ENCODE measurements at places on chromosomes 5 and 9.
A peak's percentile ranks its signal among the peaks of the same experiment; 100 is the strongest.

DNA sequence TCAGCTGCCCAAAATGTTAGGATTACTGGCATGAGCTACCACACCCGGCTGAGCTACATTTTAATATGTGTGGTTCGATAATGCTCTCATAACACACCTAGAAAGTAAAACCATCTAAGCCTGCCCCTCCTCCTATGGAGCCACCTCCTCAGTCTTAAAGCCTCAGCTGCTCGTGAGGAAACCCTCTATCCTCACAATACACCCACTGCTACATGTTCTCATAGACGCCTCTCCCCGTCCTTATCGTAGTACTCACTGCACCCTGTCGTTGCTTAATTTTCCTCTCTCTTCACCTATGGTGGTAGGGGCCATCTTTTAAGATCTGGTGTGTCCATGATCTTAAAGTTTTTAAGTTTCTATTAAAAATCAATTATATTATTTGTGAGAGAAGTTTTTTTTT lies 72.9 kb downstream of the RCL1 start:
- DNase-seq = no peak

DNA sequence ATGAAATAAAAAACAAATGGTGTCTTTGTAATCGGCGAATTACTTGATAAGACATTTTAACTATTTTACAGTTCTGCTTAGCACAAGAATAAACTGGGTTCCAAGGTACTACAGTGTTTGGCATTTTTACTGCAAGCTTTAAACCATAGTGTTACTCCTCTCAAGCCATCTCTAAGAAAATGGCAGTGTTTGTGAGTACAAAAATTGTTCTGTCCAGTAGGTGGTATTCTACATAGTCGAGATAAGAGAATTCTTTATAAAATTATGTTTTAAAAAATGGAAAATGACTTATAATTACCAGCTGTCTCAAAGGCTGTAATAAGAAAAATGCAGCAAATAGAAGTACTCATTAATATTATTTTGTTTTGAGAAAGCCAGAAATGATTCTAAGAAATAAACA lies 3.2 kb downstream of the SMIM15 start:
- DNase-seq = no peak

DNA sequence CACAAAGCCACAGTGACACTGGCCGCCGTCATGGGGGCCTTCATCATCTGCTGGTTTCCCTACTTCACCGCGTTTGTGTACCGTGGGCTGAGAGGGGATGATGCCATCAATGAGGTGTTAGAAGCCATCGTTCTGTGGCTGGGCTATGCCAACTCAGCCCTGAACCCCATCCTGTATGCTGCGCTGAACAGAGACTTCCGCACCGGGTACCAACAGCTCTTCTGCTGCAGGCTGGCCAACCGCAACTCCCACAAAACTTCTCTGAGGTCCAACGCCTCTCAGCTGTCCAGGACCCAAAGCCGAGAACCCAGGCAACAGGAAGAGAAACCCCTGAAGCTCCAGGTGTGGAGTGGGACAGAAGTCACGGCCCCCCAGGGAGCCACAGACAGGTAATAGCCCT lies 26.1 kb downstream of the HRH2 start:
- DNase-seq = no peak

DNA sequence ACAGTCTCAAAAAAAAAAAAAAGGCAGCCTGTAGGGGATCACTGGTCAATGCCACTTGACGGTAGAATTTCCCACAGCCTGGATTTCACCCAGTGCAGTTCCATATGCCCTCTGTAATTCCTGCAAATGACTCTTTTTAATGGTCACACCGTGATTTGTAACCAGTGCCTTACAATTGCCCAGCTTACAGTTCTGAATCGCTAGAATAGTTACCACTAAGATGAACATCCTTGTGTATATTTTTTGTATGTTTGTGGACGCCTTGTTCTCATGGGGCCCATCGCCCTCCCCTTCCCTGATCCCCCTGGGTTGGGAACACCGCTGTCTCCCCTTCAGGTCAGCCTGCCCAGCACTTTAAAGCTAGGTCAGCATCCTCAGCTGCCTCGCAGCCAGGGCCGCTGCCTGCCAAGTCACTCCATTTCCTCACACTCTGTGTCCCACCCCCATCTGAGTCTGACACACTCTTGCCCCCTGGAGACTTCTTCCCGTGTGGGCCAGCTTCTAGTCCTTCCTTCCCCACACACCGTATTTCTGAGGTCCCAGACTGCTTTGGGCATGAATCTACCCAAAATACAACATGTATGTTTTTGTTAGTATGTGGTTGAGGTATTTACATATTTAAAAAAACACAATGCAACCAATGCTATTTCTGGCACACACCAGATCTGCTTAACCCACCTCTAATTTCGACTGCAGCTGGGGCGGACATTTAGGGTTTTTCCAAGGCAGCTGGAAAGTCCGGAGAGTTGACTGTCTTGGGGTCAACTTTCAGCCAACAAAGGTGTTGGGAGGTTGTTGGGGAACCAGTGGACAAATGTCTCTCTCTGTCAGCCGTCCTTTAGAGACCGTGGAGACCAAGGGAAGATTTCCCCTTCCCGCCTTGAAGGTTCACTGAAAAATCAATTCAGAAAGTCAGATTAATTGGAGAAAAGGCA lies 120.5 kb upstream of the NEK6 start:
- DNase-seq = peak; percentile 25

DNA sequence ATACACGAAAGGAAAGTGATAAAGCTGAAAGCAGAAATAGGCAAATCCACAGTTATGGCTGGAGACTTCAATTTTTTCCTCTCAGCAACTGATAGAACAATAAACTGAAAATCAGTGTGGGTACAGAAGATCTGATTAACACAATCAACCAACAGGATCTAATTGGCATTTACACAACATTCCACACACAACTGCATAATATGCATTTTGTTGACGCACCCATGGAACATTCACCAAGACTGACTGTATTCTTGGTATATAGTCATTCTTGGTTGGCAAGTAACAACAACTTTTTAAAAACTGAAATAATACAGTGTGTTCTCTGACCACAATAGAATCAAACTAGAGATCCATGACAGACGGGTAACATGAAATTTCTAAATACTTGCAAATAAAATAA lies 218.7 kb upstream of the S1PR3 start:
- DNase-seq = no peak

- no peak for DNase-seq
Observed at GRCh38 chr5:168070761-168071160, 220.7 kb upstream of the WWC1 start.

DNA sequence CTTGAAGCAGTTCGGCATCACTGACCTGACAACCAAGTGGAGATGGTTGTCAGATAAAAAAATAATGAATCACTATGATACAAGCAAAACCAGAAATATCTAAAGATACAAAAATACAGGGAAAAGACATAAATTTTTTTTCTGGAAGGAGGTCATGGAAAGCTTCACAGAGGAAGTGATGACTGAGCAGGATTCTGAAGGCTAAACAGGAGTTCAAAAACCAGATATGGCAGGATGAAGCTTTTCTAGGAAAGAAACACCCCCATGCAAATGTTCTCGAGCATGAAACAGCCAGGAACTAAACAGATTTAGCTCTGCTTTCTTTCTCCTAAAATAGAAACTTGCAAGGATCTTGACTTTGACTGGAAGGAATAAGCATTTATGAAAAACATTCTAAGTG lies 60.7 kb upstream of the IFNE start:
- no peak for DNase-seq

DNA sequence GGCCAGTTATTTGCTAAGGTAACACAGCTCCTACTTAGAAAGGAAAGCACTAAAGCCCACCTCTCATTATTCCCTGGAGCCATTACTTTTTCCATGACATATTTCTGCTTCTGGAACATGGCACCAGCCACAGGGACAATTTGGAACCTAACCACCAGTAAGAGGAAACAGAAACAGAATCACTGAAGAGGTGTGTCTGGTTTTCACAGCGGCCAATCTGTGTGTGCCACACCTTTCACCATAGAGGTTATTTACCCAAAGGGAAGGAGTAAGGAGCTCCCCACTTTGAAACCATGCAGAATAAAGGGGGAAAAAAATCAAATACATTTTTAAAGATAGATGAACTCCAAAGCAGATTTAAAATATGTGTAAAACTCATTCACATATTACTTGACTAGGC lies 21.1 kb downstream of the PRUNE2 start:
- no peak for DNase-seq

- no peak for DNase-seq
Observed at GRCh38 chr5:126104951-126105350, 318.3 kb upstream of the GRAMD2B start.

DNA sequence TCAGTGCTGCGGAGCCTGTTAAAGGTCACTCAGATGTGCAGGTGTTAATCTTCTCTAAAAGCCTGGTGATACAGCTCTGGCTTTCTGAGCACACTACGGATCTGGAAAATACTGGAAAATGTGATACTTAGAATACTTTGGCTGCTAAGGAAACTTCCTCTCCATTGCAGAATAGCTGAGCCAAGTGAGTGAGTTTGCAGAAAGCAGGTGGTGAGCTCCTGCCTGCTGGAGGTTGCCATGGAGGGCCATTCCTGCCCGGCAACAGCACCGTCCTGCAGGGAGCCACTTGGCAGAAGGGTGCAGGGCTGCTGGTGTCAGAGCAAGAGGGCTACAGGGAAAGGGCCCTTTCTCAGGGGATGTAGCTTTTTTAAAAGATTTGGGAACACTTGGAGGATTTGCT lies 40.7 kb downstream of the SECISBP2 start:
- DNase-seq = no peak

DNA sequence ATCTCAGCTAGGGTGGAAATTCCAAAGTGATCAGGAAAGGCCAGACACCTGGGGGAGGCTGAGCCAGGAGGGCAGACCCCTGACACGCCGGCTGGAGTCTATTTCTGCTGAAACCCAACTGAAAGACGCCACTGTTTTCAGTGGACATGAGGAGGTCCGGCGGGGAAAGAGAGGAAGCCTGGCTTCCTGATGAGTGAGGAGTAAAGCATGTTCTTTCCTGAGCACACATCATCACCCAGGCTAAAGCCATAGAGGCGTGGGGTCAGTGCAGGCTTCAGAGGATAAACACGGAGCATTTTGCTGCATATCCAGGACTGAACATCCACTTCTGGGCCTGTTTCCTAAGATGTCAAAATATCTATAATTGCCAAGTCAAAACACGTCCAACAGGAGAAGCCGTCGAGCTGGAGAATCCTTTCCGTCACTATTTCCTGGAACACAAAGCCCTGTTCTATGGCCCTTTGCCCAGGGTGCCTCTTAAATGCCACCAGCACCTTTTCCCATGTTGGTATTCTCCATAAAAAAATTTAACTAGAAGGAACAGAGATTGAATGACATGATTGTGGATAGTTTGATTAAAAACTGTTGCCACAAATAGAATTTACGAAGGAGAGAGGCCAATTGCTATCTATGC lies 597.9 kb upstream of the ADAMTS16 start:
- DNase-seq = no peak

DNA sequence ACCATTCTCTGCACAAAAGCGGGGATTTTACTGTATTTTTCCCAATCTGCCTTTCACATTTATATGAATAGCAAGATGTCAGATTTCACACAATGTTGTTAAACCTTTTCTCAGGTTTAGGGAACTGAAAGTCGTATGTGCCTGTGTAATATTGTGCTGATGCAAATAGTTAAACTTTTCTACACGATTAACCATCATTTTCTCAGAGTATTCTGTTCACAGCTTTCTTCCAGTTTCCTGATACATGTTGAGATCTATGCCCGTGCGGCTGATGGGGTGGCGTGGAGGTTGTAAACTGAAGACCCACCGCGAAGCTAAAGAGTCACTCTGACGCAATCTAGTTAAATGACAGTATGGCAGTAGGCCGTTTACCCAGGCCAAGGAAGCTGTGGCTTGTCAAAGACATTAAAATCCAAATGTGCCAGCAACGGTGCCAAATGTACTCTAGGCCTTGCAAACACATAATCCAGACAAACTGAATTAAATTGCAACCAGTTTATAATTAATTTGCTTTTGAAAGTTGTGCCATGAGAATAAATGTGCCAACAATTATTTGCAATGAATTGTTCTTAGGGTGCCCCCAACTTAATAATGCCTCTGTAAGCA lies 145.7 kb downstream of the EBF1 start:
- DNase-seq = peak; percentile 38

- peak; percentile 35 for DNase-seq
Observed at GRCh38 chr9:114771889-114772288, 34.0 kb downstream of the TNFSF15 start.

- DNase-seq = peak; percentile 90
Observed at GRCh38 chr9:78932849-78933627, 636.1 kb downstream of the PSAT1 start.

DNA sequence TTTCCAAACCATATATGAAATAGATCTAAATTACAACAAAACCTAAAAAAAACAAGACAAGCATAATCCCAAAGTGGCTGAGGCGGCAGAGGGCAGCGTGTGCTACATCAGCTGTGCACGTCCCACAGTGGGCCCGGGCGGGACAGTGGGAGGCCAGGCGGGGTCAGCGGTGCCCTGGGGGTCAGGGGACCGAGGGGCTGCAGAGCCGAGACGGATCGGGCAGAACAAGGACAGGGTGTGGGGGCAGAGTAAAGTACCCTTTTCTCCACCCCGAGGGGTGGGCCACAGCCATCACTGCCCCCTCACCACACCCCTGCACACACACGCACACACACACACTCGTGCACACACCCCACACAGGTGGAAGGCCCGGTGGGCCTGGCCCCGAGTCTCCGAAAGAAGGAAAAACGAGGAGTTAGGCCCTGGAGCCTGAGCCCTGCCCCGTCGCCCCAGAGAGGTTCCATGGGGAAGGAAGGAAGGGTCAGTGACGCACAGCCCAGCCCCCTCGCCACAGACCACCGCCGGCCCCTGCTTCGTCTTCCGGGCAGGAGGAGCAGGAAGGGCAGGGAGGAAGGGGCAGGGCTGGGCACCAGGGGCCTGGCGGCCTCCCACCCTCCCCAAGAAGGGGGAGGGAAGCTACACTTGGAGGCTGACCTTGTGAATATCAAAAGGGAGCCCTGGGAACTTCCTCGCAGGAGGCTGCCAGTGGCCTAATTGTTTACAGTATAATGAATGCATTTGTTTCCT lies 49.6 kb upstream of the UBAC1 start:
- no peak for DNase-seq

GRCh38 chr9:125074976-125075375 lies 68.4 kb downstream of the SCAI start:
- no peak for DNase-seq

DNA sequence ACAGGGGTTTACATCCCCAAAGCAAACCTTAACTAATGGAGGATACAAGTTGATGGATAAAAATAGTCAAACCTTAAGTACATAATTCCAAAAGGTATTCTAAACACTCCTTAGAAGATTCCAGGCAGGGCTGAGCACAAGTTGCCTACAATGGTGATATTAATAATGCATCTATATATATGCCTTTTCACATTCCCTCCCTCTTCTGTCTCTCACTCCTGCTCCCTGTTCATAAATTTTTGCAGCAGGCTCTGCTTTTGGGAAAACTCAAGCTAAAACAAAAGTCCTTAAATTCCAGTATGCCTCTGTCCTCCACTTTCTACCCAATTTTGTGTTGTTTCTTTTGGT lies 139.4 kb upstream of the CDKN2B start:
- no peak for DNase-seq

GRCh38 chr9:123401879-123402513 lies 46.0 kb downstream of the CRB2 start:
- peak; percentile 46 for DNase-seq

- peak; percentile 60 for DNase-seq
Observed at GRCh38 chr5:95984287-95984938, 22.8 kb upstream of the ELL2 start.
